ENCODE measurements at places on chromosomes 4 and X. TPM values are rescaled to one million over a fixed set of nuclear protein-coding genes. Genes with fewer than 3 reads are reported as not detected.

DNA sequence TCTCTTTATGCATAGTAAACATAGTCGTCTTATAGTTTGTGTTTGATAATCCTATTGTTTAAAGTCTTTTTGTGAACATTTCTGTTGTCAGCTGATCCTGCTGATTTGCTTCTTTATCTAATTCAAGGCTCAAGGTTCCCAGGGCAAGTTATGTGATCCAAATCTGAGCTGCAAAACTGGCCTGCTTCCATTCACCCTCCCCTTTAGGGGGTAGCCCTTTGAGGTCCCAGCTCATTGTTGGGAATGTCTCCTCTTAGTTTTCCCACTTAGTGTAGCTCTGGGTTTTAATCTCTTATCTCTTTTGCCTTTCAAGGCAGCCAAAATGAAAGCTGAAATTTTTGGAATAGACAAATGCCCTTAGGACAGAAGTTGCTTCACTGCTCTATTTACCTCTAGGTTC lies 40.2 kb upstream of the MAGED1 start:
- no peak for DNase-seq

The CPLX1 gene
- total RNA-seq = 0.64 TPM

GRCh38 chrX:23802431-23802830 lies 19.5 kb downstream of the SAT1 start:
- DNase-seq = no peak

The RASSF6 gene
- 0.02 TPM for total RNA-seq

The HHIP gene
- 0.19 TPM for total RNA-seq

DNA sequence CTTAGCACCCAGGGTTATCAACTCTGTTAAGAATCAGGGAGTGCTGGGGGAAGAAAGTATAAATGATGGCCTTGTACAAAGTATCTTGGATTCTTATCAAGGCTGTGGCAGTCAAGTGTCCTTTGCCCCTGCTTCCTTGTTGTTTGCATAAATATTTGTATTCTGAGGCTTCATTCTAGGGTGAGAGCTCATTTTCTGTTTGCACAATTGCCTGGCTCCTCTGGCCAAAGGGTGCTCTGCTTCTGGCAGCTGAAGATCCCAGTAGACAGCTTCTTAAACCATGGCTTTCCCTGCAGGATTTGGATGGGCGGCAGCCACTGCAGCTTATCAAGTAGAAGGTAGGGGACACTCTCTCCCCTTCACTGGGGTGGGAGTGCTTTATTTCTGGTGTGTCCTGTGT lies at the start of gene GBA3:
GBA3 (plus strand) TSS at position 202 of the 400 bp plus-strand sequence.
- no peak for DNase-seq

The UGT2B7 gene
- 0.22 TPM for total RNA-seq

DNA sequence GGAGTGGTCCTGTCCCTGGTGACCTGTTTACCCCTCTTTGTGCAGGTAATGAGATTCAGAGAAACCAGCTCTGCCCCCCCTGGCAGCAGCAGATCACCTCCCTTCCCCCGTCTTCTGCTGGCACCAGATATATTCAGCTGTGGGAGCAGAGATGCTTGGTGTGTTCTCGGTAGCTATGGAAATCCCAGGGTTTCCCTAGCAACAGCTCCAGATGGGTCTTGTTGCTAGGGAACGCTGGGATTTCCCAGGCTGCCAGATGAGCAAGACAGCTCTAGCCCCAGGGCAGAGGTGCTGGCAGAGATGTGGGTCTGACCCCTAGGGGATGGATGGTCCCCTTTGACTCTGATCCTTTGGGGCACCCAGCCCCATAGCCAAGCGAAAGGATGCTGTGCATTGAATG lies 20.2 kb downstream of the CETN2 start:
- no peak for DNase-seq

The IL1RAPL2 gene
- not detected for total RNA-seq

DNA sequence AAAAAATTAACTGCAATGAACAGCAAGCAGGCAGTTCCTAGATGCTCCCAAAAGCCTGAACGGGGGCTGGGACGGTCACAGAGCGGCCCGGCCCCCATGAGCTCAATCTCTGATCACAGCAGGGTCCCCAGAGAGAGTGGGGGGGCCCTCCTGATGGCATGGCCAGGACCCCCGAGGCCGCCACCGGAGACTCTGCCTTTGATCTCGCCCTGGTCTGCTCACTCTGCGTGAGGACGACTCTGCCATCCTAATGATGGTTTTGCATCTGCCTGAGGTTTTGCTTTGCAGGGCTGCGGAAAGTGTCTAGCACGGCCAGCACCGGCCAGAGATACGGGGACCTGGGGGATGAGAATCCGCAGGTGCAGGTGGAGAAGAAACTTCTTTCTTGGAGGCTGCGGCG lies 103.8 kb downstream of the SHOX start:
- DNase-seq = no peak

The GABRE gene
- total RNA-seq = 0.69 TPM

DNA sequence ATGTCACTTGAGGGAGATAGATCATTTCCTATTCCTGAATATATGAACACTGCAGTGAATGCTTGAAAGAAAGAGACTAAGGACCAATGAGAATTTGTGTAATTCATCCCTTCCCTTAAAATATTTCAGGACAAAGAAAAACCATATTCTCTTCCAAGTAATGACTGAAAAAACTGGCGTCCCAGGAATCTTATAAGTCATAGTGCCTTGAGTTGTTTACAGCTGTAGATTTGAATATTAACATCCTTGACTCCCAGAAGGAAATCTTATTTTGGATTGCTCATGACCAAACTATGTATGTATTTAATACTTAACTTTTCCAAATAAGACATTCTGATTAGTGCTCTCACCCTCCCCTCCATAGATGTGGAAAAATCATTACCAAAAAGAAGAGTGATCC lies 55.5 kb downstream of the CLDN22 start:
- DNase-seq = no peak

The C4orf51 gene
- total RNA-seq = not detected

DNA sequence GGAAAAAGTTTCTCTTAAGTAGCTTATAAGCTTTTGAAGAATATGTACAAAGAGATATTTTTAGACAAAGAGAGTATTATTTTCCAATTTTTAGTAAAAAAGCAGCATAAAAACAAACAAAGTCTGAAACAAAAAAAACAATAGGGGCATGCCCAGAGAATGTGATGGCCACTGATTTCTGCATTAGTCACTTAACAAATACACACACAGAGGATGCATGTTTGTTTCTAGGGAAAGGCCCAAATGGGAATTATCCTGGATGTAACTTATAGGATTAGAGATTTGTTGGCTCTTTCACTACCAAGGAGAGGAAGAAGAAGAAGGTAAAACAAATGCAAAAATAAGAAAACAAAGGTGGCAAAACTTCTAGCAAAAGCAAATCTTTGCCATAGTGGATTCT lies 95.9 kb upstream of the SCOC start:
- DNase-seq = no peak

DNA sequence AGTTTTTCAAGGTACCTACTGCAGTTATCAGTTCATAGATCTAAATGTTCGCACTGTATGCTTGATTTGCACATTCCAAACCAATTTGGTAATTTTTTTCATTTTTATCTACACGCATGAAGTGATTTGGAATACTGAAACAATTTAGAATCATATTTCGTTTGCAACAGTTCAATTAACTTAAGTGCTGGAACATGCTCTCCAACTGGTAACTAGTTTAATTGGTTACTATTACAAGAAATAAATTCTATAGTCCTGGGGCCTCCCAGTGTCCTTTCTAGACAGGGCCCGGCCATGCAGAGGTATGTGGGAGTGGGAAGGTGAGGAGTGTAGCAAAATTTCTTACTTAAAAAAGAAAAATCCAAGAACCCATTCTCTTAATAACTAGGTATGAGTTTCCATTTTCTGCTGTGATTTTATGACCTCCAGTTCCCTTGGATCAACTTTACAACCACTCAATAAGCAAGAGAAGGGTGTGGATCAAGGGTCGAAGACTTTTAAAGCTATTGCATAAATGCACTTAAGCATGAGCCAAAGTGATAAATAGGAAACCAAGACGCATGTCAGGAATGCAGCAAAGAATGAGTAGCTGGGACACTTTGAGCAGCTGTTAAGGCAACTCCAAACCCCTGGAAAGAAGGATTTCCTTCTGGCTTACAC lies 106.9 kb downstream of the PPARGC1A start:
- no peak for DNase-seq

The CDS1 gene
- 3.0 TPM for total RNA-seq

DNA sequence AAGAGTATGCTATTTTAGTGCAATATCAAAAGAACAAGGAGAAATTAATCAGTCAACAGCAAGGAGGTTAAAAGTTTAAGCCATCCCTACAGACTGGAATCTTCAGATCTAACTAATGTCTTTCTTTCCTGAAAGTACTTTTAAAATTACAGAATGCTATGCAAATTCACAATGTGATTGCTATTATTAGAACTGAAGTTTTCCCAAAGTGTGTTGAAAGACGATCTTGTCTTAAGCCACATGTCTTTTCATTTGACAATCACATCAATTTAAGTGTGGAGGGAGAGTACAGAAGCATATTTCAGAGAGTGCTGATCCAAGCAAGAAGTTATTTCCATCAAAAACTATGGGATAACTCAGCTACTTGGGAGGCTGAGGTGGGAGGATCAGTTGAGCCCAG lies 64.7 kb upstream of the TNIP3 start:
- DNase-seq = no peak

DNA sequence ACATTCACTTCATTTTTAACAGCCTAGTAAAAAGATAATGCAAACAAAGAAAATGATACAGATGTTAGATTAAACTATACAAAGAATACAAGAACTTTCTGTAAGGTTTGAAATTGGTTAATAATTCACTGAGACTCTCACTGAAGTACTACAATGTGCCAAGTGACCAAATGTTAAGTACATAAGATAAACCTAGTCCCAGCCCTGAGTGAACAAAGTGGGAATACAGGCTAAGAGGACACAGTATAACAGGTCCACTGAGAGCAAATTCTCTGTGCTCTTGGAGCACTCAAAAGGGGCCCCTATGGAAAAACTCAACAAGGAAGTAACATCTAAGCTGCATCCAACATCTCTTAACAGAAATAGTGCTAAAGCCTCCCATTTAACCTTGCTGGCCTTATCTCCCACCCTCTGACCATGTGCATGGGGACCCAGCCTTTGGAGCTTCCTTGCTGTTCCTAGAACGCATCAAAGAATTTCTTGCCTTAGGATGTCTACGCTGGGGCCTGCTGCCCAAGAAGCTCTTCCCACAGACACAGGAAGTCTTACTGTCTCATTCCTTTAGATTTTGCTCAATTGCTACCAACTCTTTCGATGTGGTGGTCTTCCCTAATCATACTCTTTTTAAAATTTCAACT lies 113.4 kb downstream of the ZAR1 start:
- DNase-seq = no peak

The HSFX2 gene
- not detected for total RNA-seq

- DNase-seq = peak; percentile 90
These were observed 36.9 kb downstream of the FHDC1 start for GRCh38 chr4:152972821-152973628.

DNA sequence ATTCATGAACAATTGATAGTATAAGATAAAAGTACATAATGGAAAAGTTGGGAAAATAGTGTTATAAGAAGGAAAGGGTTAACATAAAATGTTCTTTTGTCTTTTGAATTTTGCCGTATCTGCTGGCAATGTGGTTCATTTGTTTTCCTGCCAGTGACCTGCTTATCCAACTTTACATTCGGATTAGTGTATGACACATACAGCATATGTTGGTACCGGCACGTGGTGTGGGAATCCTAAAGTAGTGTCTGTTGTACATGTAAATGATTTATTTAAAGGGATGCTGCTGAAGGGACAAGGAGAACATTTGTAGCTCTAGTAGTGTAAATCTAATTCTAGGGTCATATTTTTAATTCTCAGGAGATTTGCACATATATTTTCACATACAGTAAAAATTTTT lies 11.5 kb downstream of the RAB9A start:
- DNase-seq = no peak

- no peak for DNase-seq
These were observed 43.3 kb downstream of the TMEM165 start for GRCh38 chr4:55439023-55439422.

The NDST3 gene
- total RNA-seq = 0.74 TPM

DNA sequence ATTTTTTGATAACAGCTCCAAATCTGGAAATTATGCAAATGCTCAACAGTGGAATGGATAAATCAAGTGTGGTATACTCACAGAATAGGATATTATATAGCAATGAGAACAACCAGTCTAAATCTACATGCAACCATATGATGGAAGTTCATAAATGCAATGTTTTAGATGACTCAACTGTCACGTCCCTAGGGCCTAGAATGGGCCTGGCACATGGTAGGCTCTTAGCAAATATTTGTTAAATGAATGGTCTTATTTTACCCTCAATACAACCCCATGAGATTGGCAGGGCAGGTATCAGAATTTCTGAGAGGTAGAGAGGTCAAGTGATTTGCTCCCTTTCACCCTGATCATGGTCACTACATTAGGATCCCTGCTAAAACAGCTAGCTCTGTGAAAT lies 14.6 kb upstream of the NKX3-2 start:
- peak; percentile 5 for DNase-seq

DNA sequence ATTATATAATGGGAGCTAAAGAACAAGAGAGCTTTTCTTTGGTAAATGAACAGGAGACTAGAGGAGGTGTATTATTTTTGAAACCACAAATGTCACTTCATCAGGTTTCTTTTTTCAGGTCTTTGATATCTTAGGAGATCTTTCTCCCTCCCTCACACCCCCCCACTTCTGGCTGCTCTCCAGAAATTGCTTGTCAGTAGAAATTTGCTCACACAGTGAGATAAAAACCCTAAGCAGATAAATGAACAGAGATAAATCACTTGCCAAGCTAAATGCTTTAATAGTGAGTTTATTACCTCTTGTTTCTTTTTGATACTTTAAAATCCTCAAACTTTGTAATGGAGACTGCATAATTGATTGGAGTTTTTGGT lies 421.2 kb upstream of the TENM3 start:
- DNase-seq = no peak

The NIPAL1 gene
- 0.88 TPM for total RNA-seq

DNA sequence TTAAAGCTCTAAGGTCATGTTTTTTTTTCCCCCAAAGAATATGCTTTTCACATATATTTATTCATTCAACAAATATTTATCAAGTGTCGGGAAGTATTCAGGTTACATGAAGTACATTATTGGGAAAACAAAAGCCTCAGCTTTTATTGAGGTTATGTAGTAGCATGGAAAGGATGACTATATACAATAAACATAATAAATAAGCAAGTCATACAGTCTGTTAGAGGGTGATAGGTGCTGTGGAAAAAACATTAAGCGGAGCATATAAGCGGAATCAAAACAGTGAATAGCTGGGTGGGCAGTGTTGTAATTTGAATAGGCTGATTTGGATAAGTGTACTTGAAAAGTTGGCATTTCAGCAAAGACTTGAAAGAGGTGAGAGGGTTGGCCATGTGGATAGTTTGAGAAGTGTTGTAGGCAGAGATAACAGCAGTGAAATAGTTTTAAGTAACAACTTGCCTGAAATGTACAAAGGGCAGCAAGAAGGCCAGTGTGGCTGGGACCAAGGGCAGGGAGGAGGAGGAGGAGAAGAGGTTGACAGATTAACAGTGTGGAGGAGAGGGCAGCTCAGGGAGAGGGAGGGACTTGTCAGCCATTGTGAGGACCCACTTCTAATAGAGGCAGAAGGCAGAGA lies 558.7 kb downstream of the SPRY1 start:
- DNase-seq = no peak

The SLC6A14 gene
- total RNA-seq = not detected

The CCDC120 gene
- not detected for total RNA-seq

Data from A172 (cell line).